ENCODE measurements at places on chromosomes 4 and X.

DNA sequence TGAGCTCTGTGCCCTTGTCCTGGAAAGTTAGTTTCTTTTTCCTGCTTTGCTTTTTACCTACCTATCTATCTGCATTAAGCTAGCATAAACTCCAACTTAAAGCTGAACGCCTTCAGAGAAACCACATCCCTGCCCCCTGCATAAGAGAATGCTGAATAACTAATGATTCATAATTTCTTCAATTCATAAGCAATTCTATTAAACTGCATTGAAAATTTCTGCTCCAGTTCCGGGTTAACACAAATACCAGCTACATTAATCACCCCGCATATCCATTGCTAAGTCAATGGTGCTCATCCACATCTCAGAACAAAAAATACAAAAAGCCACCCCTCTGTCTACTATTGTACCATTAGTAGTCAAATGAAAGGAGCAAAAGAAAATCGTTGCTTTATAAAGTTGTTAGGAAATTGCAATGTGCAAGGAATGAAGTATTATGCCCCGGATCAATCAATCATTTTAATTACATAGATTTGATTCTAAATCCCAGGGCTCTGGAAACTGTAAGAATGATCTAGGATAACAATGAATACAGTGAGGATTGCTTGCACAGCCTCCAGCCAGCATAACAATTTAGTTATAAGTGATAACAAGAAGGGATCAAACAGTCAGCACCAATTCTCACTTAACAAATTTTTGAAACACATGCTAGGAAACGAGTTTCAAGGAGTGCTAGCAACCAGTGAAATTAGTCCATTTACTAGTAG, 106.8 kb downstream of the ELOVL6 start:
- DNase-seq: no peak

DNA sequence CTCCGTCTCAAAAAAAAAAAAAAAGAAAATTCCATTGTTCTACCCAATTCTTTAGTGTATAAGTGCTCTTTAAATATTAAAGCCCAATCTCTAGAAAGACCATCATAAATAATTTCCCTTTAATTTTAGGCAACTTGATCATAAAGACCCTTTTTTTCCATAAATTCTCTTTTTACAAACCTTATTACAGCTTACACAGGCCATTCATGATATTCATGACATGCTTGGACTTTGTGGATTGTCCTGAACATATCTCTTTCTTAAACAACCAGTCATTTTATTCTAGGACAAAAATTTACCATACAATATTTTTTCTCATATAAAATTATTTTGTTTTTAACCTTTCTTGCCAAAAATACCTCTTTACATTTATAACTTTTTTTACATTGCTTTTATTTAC, 30.5 kb downstream of the TLR8 start:
- DNase-seq: no peak

DNA sequence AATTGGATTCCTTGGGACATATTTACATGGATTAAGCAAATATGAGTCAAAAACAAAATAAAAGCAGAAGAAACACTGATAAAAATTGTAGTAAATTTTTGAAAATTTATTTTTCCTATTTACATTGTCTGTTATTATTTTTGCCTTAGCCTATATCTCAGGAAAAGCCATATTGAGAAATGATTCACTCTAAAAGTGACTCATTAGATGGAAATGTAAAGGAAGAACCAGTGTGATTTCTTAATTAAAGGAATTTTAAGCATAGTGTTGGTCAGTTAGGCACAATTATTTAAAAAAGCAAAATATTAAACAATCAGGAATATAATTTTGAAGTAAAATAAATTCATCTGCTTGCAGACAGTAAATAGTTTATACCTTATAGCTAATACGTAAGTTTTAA, 167.4 kb upstream of the NAP1L5 start:
- no peak for DNase-seq

DNA sequence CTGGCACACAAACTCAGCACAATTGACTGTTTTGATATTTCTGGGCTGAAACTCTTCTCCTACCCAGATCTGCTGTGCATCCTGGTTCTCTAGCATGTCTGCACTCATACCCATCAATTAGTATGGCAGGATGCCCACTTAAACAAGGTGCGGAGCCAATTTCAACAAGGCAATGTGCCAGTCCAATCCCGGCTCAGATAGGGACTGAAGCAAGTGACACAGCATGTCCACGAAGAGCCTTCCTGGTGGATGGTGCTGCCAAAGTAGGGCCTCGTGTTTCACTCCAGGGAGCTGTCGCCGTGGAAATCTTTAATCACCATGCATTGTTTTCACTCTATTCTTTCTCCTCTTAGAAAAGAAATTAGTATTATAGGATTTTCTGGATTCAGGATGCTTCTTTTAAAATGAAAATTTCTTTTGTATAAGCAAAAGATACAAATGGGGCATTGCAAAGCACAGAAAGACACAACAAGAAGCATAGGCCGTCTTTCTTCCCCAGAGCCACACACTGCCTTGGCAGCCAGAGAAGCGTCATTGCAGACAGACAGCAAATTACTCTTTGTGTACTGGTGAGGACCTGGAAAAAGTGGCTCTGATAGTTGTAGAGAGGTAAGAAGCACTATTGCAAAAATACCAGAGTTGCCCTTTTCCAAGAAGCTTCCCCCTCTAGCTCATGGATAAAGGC, 40.6 kb upstream of the LSM6 start:
- DNase-seq: no peak
